ENCODE measurements at places on chromosomes 4 and X.

DNA sequence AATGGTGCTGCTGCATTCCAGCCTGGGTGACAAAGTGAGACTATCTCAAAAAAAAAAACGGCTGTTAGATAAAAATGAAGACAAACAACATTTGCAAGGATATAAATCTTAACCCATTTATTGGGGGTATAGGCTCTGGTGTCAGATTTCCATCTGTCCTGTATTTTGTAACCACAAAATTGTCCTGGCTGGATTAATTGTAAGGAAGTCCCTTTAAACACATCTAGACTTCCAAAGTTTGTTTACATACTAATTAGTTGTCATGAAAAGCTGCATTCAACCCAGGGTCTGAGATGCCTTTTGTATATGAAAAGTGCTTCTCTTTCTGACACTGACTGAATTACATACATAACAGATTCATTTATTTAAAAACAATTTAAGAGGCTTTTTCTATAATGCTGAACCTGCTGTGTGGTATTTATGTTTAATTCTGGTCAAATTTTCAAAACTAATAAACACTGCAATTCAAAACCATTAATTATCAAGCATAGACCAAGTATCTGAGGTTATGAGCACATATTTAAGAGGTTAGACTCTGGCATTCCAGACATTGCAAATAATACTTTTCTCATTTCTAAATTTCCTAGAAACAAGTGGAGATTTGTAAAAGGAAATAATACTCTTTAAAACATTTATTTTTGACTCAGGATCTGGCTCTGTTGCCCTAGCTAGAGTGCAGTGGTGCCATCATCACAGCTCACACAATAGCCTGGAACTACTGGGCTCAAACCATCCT, 17.5 kb upstream of the UGDH start:
- DNase-seq = no peak

- no peak for DNase-seq
Observed at GRCh38 chr4:24482871-24483270, 101.5 kb downstream of the DHX15 start.

DNA sequence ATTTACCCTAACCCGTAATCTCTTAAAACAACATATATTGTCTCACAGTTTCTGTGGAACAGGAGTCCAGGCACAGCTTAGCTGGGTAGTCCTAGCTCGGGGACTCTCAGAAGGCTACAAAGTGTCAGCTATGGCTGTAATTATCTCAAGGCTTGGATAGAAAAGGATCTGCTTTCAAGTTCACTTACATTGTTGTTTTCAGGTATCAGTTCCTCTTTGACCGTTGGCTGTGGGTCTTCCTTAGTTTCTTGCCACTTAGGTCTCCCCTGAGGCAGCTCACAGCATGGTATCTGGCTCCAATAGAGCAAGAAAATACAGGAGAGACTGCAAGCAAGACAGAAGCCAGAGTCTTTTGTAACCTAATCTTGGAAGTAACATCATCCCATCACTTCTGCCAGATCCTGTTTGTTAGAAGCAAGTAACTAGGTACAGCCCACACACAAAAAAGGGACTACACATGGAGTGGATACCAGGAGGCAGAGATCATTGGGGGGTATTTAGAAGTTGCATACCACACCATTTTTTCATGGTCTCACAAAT, 137.0 kb downstream of the MAGEB5 start:
- DNase-seq = no peak

DNA sequence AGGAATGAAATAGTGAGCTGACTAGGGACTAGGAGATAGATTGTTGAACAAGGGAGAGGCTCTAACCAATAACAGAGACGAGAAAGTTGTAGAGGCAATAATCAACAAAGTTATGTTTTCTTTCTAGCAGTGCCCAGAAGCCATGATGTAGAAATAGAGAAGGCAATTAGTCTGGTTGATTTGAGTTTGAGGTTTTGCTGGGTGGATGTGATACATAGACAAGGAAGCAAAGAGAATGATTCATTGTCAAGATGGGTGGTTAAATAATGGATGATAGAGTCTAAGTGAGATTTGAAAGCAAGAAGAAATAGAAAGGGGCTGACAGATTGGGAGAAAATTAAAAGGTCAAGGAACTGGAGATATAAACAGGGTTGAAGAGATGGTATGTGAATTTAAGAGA, 11.2 kb downstream of the RBM41 start:
- no peak for DNase-seq

DNA sequence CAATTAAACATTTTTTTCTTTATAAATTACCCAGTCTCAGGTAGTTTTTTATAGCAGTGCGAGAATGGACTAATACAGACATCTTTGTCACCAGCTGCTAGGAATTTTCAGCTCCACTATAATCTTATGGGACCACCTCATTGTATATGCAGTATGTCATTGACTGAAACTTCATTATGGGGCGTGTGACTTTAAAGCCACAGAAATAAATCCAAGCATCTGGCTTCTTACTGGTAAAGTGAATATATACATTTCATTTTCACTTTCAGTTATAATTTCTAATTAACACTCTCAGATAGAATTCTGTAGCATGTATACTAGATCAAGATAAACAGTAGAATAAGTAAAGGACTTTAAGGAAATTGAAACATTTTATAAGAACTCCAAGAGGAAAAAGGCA, 21.9 kb downstream of the IL15 start:
- DNase-seq = no peak
